Fibroblast of the aortic adventitia (primary cell): ENCODE measurements at places on chromosomes 5 and 9. TPM values are rescaled to one million over a fixed set of nuclear protein-coding genes. Genes with fewer than 3 reads are reported as not detected.

DNA sequence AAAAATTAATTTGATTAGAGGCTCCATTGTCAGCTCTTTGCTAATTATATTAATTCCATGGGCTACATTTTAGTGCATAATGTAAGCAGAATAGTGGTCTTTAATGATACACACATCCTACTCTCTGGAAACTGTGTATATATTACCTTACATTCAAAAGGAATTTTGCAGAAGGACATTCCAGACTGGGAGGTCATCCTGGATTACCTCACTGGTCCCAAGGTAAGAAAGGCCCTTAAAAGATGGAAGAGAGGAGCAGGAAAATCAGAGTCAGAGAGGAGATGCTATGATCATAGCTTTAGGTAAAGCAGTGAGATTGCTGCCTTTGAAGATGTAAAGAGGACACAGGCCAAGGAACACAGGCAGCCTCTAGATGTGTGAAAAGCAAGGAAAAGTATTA lies 1180.8 kb downstream of the CDH12 start:
- DNase-seq: no peak

DNA sequence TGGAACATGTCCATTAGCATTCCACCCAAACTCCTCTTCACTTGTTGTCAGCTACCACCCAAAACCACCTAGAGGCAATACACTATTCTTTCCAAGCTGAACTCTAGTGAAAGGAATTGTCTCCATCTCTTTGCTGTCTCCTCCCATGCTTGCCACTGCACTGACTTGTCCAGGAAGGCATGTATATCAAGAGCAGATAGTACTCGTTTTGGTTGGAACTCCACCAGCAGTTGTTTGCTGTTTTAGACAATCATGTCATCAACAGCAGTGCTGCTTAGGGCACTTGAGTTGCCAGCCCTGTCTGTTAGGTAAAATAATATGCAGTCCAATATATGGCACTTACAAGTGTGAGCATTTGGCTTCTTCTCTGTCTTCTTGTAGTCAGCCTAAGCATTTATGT lies 80.0 kb upstream of the SAP30L start:
- peak; percentile 50 for DNase-seq

GRCh38 chr5:5288201-5288600 lies 134.3 kb upstream of the ICE1 start:
- peak; percentile 60 for DNase-seq

The PNPLA7 gene
- 0.81 and 5.4 TPM in 2 replicates for total RNA-seq

- DNase-seq: no peak
Observed at GRCh38 chr5:96640696-96641095, 21.5 kb upstream of the CAST start.

The PCDHGA6 gene
- total RNA-seq: 3.9 and 7.4 TPM in 2 replicates

The CXCL14 gene
- total RNA-seq: 0.18 and 0.33 TPM in 2 replicates

DNA sequence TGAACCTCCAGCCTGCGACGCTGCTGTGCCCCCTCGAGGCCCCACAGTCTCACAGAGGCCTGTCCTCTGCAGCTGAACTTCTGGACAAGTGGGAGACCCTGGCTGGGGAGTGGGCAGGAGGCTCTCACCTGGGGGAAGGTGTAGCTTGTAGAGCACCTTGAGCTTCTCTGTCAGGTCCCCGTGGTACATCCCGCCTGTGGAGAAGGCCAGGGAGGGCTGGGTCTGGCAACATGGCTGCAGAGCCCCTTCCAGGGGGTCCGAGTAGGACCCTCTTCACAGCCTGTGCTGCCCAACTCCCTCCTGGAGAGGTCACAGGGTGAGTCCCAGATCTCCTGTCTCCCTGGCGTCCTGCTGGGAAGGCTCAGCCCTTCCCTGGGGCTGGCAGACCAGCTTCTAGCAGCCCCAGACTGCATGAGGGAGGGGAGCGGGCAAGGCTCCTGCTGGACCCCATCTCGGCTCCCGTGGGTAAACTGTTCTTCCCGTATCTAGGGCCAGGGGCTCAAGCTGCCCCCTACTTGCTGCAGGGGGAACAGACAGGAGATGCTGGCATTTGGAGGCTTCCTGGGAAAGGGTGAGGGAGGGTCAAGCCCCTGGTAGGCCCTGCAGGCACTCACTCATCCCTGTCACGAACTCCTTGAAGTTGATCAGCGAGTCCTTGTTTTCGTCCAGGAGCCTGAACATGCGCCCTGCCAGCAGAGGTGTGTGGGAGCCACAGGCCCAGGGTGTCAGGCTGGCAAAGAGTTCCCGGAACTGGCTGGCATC lies 11.2 kb upstream of the MRNIP start:
- DNase-seq: no peak

DNA sequence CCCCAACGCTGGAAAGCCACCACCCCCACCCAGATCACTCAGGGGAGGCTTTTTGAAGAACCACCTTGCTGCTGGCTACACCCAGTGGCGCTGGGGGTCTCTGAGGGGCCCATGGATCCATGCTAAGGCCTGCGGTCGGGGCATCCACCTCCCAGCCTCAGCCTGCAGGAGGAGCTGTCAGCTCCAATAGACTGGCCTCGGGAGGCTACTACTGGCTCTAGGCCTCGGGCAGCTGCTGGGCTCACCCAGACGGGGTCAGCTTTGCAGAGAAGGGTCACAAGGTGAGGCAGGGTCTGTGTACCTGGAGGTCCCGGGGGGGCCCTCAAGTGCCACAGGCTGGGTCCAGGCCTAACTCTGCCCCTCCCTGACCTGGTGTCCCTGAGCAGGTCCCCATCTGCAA lies 193.7 kb downstream of the OLFM1 start:
- DNase-seq: no peak

- DNase-seq: no peak
Observed at GRCh38 chr5:172089298-172090117, 83.1 kb upstream of the FBXW11 start.

DNA sequence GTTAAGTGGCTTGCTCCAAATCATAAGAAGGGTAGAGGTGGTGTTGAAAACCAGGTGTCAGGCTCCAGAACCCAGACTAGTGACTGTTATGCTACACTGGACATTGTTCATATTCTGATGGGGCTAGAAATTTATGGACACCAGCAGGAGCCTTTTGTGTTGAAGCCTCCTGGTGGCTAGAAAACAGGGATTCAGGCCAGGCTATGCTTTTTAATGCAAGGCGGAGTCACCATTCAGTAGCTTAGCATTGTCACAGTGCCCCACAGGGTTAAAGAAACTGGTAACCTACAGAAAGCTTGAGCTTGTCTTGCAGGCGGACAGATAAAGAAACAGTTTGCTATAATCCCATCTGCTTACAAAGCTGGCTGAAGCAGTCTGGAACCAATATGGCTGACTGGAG lies 23.0 kb upstream of the GOLM1 start:
- no peak for DNase-seq
